ENCODE measurements at places on chromosomes 1 and 21.

GRCh38 chr1:204704794-204705492 is 19.4 kb upstream of the LRRN2 start:
- no peak for DNase-seq

DNA sequence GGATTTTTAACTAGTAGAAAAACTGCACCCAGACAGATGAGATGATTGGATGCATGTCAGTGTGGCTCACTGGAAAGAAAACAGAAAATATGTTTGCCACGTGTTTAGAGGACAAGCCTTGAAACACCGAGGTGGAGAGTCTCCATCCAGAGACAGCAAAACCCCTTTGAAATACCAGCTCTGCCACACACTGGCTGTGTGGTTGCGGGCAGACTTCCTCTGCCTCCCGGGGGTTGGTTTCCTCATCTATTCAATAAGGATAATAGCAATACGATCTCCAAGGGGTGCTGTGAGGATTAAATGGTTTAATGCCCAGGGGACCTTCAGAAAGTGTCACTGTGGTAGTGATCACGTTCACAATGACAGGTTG is 67.2 kb upstream of the PARP1 start:
- no peak for DNase-seq

DNA sequence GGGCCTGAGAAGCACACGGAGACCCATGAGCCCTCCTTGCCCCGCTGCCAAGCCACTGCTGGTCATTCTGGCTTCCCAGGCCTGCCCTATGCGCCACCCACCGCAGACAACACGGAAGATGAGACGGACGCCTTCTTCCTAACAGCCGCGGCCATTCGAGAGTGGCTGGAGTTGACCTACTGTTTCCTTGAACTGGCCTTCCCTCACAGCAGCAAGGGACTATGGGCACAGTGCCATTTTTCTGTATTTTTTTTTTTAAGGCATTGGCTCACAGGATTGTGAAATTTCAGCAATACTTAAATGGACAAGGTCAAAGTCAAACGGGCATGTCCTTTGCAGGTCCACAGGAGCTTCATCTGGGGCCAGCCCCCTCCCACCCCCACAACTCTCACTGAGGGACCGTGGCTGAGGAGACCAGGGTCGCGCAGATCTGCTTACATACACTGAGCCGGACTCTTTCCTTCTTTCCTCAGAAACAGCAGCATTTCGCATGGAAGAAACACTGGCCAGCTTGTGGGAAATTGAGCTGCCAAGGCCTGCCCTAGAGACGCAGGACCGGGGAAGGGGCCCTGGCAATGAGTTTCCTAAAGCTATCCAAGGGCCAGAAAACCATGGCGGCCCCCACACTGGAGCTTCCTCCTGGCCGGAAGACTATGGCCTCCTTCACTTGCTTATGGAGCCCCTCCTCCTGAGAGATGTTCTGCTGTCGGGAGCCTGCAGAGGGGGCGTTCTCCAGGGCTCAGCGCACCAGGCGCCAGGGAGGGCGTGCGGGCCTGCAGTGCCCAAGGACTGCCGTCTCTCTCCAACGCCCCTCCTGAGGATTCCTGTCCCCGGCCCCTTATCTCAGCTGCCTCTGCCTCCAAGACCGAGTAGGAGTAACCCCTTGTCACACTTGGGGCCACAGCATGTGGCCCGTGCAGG is 98.9 kb downstream of the PGBD5 start:
- DNase-seq, result no peak

- no peak for DNase-seq
Measured at GRCh38 chr21:14615359-14615974, 69.4 kb upstream of the SAMSN1 start.

- DNase-seq, result no peak
Measured at GRCh38 chr1:64856553-64856952, 109.8 kb downstream of the JAK1 start.

GRCh38 chr1:57963581-57963980 is 539.7 kb upstream of the DAB1 start:
- DNase-seq, result no peak

DNA sequence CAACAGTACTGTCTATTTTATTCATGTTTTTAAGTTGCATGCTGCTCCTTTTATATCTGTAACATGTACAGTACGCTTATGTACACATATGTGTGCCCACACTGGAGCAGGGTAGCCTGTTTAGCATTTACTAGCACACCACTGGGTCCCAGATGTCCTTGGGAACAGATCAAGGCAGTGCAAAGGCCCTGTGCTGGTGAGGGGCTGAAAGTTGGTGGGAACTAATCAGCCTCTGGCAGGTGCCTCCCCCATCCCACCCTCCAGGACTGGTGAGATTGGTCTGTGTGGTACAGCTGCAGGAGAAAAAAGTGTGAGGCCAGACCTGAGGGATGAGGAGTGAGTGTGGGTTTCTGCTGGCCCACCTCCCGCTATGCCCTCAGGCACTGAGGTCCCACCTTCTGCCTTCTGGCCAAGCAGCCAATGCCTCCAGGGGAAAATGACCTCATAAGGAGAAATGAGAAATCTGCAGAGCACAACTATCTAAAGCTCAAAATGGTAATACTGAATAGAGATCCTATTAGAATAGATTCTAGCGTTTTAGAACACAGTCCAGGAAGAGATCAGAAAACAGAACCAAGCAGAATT is 58.9 kb downstream of the POFUT2 start:
- DNase-seq, result no peak

DNA sequence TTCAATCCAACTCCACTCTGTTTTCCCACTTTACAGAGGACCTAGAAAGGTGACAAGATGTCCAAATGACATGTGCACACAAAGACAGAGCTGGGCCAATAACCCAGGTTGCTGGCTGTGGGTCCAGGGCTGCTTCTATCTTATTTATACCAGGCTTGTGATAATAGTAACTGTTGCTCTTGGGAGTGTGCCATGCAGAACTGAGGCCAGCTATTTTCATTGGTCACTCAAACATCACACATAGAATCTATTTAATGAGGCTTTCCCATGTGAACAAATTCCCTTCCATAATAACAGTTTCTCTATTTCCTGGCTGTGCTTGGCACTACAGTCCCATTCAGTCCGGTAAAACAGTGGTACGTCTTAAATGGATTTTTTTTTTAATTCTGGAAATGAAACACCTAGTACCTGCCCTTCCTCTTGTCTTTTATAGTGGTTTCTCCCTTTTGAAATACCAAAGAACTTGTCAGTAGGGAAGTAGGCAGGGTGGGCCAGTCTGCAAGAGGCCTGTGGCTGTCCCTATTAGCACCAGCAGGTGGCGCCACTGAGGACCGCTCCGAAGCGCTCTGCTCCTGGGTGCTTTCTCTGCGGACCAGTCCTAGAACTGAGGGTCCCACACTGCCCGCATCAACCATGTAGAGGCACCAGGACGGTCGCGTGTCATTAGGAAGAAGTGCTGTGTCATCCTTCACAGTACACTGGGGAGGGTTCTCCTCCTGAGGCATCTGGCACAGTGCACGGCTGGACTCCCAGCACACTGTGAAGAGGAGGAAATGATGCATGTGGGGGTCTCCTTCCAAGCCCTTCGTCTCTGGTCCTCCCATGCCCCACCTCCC is 52.1 kb downstream of the GPR161 start:
- peak; percentile 67 for DNase-seq

DNA sequence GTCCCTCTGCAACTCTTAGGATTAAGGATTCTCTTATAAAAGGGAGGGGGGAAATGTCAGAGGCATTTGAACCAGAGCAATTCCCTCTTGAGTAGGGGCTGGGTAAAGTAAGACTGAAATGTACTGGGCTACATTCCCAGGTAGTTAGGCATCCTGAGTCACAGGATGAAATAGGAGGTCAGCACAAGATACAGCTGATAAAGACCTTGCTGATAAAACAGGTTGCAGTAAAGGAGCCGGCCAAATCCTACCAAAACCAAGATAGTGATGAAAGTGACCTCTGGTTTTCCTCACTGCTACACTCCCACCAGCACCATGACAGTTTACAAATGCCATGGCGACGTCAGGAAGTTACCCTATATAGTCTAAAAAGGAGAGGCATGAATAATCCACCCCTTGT is 14.3 kb upstream of the COX20 start:
- no peak for DNase-seq

DNA sequence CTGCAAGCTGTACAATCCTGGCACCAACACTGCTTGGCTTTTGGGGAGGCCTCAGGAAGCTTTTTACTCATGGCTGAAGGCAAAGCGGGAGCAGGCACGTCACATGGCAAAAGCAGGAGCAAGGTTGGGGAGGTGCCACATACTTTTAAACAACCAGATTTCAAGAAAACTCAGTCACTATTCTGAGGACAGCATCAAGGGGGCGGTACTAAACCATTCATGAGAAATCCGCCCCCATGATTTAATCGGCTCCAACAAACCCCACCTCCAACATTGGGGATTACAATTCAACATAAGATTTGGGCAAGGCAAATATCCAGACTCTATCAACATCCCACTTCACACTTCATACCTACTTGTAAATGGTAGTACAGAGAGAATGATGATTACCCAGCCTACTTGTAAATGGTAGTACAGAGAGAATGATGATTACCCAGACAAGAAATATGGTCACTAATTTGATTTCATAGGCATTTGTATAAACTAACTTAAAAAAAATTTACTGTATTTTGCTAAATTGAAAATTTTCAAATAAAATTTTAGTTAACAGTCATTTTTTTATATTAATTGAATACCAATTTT is 24.9 kb downstream of the ATP5PF start:
- DNase-seq, result no peak

- DNase-seq, result no peak
Measured at GRCh38 chr1:60277269-60277668, 203.7 kb upstream of the C1orf87 start.

- DNase-seq, result no peak
Measured at GRCh38 chr21:35782667-35783066, 277.7 kb downstream of the SETD4 start.

DNA sequence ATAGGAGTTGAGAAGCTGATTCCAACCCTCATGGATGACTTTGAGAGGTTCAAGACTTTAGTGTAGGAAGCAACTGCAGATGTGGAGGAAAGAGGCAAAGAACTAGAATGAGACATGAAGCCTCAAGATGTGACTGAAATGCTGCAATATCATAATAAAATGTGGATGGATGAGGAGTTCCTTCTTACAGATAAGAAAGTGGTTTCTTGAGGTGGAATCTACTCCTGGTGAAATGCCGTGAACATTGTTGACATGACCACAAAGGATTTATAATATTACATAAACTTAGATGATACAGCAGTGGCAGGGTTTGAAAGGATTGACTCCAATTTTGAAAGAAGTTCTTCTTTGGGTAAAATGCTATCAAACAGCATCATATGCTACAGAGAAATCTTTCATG is 28.8 kb downstream of the LTN1 start:
- no peak for DNase-seq

- no peak for DNase-seq
Measured at GRCh38 chr1:2067393-2067792, 17.2 kb downstream of the PRKCZ start.

DNA sequence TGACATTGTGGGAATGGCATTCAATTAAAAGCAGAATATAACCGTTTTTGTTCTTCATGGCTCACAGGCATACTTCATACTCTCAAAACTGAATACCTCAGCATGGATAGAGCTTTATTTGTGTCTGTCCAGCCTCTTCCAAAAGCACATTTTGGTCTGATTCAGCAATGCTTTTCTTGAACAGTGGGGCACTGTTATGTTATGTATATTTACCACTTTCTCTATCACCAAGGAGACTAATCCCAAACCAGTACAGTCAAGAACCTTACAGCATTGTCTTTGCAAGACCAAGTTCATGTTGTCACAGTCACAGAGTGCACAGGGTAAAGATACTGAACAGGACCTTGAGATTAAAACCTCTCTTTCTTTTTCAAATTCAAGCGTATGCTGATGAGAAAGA is 582.8 kb downstream of the PTBP2 start:
- DNase-seq, result no peak

GRCh38 chr1:31776516-31776915 is 12.4 kb upstream of the ADGRB2 start:
- DNase-seq, result no peak

- peak; percentile 58 for DNase-seq
Measured at GRCh38 chr1:181423301-181423918, 59.9 kb upstream of the CACNA1E start.

DNA sequence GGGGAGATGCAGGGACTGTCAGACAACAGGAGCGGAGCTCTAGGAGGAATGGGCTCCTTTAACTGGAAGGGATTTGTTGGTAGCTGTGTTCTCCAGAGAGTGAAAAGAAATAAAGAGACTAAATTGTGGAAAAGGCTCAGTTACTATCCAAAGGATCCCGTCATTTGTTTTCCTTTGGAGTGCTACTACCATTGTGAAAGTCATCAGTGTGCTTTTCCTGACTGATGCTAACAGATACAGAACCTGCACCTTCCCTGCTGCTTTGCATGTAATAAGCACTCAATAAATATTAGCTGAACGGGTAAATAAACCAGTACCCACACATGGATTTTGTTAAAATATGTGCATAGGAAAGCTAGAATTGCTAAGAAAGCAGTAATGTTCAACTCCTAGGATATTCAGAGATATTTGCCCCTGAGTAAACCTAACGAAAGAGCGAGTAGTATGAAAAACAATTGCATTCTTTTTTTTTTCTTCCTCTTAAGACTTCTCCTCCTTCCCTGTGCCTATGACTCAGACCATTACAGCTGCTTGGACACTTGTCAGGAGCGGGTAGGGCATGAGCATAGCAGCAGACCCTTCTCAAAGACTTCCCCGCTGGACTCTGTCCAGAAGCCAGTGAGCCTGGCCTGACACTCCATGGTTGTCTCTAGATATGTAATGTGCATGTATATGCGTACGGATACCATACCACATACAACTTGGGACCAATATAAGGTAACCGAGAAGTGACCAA is 41.7 kb downstream of the PTGFRN start:
- no peak for DNase-seq

GRCh38 chr1:50705699-50706098 is 254.4 kb downstream of the FAF1 start:
- no peak for DNase-seq

DNA sequence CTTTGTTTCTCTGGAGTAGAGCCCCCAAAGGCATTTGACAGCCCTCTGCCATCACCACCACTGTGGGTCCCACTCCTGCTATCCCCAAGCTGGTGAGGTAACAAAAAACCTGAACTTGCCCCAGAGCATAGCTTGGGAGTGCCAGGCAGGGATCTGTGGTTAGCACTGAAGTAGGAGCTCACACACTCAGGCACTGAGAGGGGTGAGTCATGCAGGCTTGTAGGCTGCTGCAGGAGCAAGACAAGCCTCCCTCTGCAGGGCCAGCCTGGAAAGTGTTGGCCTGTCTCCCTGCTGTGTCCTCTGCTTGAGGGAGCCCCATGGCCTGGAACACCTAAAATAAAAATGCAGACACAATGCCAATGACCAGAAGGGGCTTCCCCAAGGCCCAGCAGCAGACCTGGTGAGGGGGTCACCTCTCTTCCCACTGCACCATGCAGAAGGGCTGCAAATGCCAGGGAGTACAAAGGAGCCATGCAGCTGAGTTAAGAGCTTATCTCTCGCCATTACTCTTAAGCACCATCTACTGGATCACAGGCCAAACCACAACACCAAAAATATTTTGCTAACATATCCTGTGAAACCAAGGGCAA is 108.9 kb upstream of the POGK start:
- peak; percentile 73 for DNase-seq

GRCh38 chr1:47565092-47565491 is 127.2 kb downstream of the FOXD2 start:
- no peak for DNase-seq

GRCh38 chr21:37257511-37257966 is 9.6 kb downstream of the VPS26C start:
- no peak for DNase-seq
